Retinal pigment epithelial cell (primary cell): ENCODE measurements at places on chromosomes 1 and 21.

DNA sequence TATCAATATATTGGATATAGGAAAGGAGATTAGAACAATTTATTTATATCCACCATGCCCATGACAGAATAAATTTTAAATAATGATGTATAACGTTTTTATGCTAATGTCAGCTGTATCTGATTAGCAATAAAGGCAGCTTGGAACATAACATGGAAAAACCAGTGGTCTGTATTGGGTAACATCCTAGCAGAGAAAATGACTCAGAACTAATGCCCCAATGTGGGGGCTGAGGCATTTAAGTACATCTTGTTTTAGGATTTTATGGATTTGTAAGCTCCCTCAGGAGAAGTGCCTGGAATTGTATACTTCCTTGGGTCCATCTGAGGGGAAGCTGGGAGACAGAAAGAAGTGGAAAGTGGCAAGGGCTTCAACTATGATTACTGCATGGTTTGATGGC is 82.3 kb downstream of the HMCN1 start:
- no peak for DNase-seq

DNA sequence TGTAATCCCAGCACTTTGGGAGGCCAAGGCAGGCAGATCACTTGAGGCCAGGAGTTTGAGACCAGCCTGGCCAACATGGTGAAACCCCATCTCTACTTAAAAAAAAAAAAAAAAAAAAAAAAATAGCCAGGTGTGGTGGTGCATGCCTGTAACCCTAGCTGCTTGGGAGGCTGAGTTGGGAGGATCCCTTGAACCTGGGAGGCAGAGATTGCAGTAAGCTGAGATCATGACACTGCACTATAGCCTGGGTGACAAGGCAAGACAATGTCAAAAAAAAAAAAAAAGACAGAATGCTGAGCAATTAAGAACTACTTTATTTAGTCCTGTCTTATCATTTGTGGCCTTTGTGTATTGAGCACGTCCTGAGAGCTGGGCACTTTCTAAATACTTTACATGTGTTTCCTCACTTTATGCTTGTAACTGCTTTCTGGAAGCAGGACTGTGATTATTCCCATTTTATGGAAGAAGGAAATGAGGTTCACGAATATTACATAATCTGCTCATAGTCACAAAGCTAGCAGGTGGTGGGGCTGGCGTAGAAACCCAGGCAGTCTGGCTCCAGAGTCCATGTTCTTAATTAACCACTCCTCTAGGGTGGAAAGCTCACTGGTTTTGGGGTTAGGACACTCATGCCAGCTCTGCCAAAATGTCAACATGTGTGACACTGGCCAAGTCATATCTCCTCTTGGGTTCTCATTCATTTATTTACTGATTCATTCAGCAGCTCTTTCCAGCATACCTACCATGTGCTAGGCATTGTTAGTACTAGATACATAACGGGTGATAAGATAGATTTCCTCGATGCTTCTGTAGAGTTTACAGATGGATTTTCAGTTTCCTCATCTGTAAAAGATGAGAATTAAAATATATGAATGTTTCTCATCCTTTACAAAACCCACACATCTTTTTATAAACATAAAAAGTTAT is 57.7 kb downstream of the DDR2 start:
- no peak for DNase-seq

DNA sequence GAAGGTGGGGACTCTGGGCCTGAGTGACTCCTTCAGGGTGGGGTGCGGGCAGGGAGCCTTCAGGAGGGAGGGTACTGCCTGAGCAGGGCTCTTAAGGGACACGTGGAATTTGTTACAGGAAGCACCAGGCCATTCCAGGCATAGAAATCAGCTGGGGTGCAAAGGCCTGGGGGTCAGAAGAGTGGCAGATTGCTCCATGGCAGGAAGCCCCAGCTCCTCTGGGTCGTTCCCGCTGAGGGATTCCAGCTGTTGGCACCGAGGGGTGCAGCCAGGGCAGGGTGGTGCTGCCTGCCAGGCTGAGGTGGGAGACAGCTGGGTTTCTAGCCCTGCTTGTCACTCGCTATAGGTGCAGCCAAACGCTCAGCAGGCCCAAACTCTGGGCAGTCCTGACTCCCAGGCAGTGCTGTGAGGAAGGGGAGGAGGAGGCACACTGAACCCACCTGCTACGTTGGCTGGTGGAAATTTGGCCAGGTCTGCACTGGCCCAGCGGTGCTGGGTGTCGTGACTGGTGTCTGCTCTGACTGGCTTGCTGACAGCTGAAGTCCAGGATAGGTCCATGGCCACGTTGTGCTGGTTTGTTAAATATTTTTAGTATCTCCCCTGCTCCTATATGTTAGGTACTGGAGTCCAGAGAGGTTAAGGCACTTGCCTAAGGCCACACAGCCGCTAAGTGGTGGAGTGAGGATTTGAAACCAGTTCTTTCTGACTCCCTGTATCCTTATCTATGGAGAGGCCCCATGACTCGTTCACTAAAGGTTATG is 19.3 kb downstream of the TNFRSF1B start:
- DNase-seq, result no peak

- no peak for DNase-seq
Observed at GRCh38 chr1:71882226-71882625, 400.1 kb downstream of the NEGR1 start.

GRCh38 chr1:21351901-21352300 is 61.6 kb upstream of the ECE1 start:
- DNase-seq, result no peak

- no peak for DNase-seq
Observed at GRCh38 chr1:31705080-31705866, 1.5 kb upstream of the COL16A1 start.

GRCh38 chr1:85911742-85912141 is 203.5 kb upstream of the ZNHIT6 start:
- DNase-seq, result no peak

DNA sequence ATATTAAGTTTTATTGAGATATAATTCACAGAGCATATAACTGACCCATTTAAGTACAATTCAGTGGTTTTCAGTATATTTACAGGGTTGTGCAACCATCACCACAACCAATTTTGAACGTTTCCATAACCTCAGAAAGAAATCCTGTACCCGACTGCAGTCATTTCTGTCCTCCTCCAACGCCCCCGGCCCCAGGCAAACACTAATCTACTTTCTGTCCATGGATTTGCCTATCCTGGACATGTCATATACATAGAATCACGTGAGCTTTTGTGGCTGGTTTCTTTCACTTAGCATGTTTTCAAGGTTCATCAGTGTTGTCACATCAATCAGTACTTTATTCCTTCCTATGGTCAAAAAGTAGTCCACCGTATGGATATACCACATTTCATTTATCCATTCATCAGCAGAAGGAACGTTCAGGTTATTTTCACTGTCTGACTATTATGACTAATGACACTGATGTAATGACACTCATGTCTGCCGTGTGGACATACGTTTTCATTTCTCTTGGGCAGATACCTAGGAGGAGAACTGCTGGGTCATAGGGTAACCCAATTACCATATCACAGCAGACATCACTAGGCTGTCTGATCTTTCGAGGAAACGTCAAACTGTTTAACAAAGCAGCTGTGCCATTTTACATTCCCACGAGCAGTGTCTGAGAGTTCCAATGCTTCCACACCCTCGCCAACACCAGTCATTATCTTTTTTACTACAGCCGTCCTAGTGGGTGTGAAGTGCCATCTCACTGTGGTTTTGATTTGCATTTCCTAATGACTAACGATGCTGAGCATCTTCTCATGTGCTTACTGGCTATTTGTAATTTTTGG is 30.8 kb downstream of the MRPL37 start:
- DNase-seq, result no peak

DNA sequence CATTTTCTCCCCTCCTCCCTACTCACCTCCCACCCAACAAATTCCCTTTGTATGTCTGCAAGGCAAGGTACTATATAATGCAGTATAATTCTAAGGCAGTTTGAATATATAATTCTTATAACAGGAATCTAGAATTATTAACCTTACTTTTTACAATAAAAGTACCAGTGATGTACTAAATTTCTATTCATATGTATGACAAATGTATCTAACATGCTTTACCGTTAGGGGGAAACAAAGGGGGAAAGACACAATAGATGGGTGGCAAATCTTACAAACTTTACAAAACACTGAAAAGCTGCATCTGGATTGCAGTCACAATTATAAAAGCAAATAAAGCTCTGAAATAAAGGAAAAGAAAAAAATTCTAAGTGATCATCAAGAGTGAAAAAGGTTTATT is 2.3 kb downstream of the PIK3R3 start:
- no peak for DNase-seq

GRCh38 chr1:218473522-218473921 is 128.4 kb downstream of the TGFB2 start:
- DNase-seq, result no peak

DNA sequence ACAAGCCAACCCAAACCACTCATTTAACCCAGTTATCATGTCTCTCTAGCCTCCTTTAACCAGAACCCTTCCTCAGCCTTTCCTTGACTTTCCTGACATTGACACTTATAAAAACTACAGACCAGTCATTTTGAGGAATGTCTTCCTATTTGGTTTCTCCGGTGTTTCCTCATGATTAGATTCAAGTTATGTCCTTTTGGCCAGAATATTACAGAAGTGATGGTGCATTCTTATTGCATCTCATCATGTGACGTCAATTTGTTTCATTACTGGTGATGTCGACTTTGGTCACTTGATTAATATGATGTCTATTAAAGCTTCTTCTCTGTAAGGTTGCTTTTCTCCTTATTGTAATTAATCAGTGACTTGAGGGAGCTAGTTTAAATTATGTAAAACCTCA is 6.1 kb upstream of the RCSD1 start:
- no peak for DNase-seq

- DNase-seq, result no peak
Observed at GRCh38 chr1:185956881-185957280, 222.7 kb downstream of the HMCN1 start.

GRCh38 chr1:36612881-36613280 is 130.2 kb upstream of the CSF3R start:
- no peak for DNase-seq

- no peak for DNase-seq
Observed at GRCh38 chr1:109475261-109475660, 8.4 kb upstream of the ATXN7L2 start.

DNA sequence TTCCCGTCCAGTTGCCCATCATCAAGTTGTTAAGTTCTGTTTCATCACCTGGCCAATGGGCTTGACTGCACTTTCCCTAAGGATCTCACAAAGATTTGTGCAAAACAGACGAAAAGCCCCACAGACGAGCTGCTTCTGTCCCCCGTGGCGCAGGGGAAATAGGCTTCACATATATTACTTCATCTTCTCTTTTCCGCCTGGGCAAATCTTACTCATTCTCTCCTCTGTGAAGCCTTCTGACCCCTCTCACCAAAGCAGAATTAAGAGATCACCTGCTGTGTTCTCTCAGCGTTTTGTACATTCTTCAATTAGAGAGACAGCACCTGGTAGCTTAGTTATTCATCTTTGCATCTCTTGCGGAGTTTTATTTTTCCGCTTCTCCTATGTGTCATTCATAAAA is 129.8 kb downstream of the IGSF21 start:
- no peak for DNase-seq

- no peak for DNase-seq
Observed at GRCh38 chr1:157140063-157140588, 1.9 kb upstream of the ETV3 start.

DNA sequence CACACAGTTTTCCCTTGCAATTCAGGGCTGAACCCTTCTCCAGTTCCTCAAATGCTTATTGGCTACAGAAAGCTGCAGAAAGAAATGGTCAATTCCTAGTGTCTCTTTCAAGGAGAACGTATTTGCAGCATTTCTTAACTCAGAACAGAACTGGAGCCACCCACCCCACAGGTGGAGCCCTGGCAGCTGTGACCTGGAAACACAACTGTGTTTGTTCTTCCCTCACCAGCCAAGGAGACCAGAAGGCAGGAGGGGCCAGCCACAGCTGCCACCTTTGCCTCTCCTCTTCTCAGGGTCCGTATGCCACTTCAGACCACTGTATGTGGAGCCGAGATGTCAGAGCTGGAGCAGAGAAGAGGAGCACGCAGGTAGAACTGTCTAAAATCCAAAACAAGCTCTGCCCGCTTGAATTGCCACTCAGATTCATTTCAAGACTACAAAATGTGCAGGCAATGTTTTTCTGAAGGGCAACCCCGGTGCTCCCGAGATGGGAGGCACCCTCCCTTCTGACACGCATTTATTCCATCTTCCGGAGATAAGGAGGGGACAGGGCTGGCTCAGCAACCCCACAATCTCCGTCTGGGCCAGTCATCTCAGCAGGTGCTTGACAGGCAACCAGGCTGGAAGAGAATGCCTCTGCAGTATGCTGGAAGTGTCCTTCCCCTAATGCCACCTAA is 16.7 kb downstream of the CD247 start:
- DNase-seq, result no peak

GRCh38 chr1:227298512-227299240 is 19.6 kb downstream of the CDC42BPA start:
- DNase-seq, result no peak

DNA sequence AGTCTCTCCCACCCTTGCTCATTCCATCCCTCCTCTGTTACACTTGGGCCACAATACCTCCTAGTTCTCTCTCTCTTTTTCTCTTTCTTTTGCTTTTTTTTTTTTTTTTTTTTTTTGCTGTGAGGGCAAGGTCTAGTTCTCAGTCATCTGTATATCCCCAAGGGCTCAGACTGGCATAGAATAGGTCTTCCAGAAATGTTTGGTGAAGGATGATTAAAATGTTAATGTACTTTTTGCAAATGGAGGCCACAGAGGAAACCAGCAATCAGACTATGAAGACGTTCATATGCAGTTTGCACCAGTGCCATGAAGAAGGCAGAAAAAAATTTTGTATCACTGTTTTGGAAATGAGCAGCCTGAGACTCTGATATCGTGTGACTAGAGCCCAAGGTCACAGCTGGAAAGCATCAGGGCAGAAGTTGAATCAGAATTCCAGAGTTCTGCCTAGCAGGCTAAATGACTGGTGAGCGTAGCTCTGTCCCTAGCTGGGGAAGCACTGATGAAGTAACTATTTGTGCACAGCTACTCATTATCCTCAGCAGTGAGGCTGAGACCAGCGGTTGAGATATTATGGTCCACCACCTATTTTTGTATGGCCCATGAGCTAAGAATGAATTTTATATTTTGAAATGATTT is 186.5 kb downstream of the TGFBR3 start:
- DNase-seq, result no peak
